Memory B cell (primary cell): ENCODE measurements at places on chromosomes 2 and 18.

GRCh38 chr18:37711766-37712505 is 146.3 kb upstream of the CELF4 start:
- no peak for DNase-seq

- DNase-seq, result no peak
Measured at GRCh38 chr2:57536535-57537231, 509.9 kb upstream of the VRK2 start.

GRCh38 chr2:234496835-234497593 is at the start of gene ARL4C:
Gene ARL4C, minus strand, starts transcription at chr2:234497081. Its CDS starts 495 bp downstream, at chr2:234496586.
- DNase-seq, result peak; percentile 78

DNA sequence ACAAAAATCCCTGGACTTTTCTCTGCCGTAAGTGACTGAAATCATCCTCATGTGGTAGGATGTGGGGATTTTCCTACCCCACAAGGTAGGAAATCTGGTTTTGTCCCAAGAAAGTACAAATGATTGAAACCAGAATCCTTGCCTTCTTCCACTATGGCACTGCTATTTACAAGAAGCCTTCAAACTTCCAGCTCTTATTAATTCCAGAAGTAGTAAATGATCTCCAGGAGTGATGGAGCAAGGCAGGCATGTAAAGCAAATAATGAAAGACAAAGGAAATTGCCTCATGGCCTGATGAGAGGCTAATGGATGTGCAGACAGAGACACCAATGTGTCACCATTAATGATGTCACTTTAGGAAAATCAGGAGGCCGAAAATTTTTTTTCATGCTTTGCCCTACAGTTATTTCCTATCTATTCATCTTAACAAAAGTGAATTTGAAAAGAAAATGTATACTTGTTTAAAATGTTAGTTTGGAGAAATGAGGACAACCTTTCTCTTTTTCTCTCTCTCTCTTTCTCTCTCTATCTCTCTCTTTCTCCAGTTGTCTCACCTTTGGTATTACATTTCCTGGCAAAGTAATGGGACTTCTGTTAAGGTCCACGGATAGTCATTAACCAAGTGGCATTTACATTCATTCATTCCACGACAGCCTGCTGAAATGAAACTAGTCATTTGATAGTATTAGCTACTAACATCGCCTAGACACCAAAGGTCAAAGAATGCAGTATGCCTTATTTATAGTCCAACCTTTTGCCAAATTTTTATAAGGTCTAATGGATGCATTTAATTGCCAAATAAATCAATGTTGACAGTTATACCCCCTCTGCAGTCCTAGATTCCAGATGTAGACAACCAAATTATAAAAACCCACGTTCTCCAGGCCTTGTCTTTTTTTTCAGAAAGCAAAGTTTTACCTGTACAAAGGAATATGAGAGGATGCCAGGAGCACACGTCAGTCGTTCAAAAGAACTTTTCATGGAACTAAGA is 5.0 kb upstream of the EVA1A start:
- no peak for DNase-seq

DNA sequence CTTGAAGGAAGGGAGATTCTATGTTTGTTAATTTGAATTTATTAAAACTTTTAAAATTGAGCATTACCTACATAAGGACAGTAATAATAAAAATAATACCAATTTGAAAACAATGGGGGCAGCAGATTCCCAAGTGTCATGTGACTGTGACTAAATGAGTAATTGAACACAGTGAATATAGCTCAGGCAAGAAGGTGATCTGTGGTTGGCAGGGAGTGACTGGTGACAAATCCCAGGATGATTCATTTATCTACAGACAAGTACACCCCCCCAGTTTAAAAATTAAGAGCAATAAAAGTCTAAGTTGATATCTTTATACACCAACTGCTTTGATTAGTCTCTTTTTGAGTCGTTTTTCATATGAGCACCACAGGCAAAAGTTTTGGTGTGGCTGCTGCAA is 299.5 kb downstream of the ARHGAP15 start:
- no peak for DNase-seq

GRCh38 chr2:127134833-127135830 is 28.2 kb upstream of the BIN1 start:
- DNase-seq, result no peak

DNA sequence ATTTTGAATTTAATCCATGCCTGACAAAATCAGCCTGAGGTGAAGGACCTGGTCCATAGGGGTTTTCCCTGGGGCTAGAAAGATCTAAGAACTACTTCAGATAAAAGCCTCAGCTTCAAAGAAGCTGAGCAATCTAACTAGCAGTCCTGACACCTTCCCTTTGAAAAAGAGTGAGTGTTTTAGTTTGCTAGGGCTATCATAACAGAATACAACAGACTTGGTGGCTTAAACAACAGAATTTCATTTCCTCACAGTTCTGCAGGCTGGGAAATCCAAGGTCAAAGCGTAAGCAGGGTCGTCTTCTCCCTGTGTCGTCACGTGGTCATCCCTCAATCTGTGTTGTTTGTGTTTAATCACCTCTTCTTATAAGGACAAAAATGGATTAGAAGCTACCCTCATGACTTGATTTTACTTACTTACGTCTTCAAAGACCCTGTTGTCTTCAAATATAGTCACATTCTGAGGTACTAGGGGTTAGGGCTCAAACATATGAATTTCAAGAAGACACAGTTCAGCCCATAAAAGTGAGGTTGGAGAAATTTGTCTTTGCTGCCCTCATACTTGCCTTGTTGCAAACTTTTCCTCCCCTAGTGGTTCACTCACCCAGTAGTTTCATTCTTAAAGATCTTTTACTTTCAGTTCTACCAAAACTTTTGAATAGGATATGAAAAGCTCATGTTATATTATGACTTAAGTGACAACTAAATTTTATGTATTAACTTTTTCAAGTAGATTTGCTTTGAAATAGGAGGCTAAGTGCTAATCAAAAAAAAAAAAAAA is 673.8 kb downstream of the ARHGAP15 start:
- no peak for DNase-seq

- no peak for DNase-seq
Measured at GRCh38 chr2:69680001-69680675, 36.6 kb upstream of the AAK1 start.

DNA sequence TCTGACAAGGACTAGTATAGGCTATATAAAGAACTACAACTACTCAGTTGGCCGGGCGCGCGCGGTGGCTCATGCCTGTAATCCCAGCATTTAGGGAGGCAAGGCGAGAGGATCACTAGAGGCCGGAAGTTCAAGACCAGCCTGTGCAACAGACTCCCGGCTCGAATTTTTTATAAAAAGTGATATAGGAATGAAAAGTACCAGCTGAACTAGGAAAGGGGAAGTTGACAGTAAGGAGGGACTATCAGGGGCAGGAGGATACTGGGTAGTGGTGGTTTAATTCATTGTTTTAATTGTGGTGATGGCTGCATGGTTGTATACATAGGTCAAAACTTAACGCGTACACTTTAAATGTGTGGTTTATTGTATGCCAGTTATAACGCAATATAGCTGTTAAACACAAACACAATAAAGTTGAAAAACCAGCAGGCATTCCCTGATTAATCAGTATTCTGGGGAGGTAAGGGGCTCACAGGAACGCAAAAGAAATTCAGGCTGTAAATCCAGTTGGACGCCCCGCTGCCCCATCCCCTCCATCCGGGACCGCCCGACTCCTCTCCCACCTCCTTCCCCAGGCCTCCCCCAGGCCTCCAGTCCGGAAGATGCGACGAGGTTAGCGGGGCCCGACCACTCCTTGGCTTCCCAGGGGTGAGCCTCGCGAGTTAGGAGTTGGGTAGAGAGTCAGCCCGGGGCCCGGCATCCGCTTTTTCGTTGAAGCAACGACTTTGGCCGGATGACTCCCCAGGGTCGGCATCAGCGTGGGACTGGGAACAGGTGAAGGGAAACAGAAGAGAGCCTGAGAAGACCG is 746 bp upstream of the POLR1B start:
- DNase-seq, result peak; percentile 4

- no peak for DNase-seq
Measured at GRCh38 chr2:223054193-223054781, 2.3 kb downstream of the KCNE4 start.

- no peak for DNase-seq
Measured at GRCh38 chr2:144163592-144163991, 356.3 kb downstream of the ZEB2 start.

GRCh38 chr2:241863536-241863954 is 4.9 kb upstream of the PDCD1 start:
- no peak for DNase-seq
